Activated CD4-positive, alpha-beta memory T cell treated with anti-CD3 and anti-CD28 coated beads for 36 hours (primary cell): ENCODE measurements at places on chromosomes 5 and 9. TPM values are rescaled to one million over a fixed set of nuclear protein-coding genes. Genes with fewer than 3 reads are reported as not detected.
A peak's percentile ranks its signal among the peaks of the same experiment; 100 is the strongest.

GRCh38 chr5:80239680-80240367, 16.0 kb downstream of the SERINC5 start:
- H3K27me3 ChIP-seq = no peaks in the 10 kb centered on the region
- H3K4me3 ChIP-seq = peak overlapping the region; percentile 33
- no peak for DNase-seq

GRCh38 chr5:119343052-119343451, 12.8 kb upstream of the TNFAIP8 start:
- H3K4me3 ChIP-seq = no peak overlapping the region
- H3K27me3 ChIP-seq = no peaks in the 10 kb centered on the region
- H3K27ac ChIP-seq = peak overlapping the region; percentile 93
- no peak for DNase-seq
- peaks cover 95% of the 10 kb centered on the region for H3K4me1 ChIP-seq

Gene SPATA31E1
- total RNA-seq = not detected

- DNase-seq = no peak
- H3K4me3 ChIP-seq = no peak overlapping the region
- peaks cover 2% of the 10 kb centered on the region for H3K4me1 ChIP-seq
- H3K27me3 ChIP-seq = no peaks in the 10 kb centered on the region
Observed at GRCh38 chr9:99006511-99006910, 62.8 kb downstream of the COL15A1 start.

DNA sequence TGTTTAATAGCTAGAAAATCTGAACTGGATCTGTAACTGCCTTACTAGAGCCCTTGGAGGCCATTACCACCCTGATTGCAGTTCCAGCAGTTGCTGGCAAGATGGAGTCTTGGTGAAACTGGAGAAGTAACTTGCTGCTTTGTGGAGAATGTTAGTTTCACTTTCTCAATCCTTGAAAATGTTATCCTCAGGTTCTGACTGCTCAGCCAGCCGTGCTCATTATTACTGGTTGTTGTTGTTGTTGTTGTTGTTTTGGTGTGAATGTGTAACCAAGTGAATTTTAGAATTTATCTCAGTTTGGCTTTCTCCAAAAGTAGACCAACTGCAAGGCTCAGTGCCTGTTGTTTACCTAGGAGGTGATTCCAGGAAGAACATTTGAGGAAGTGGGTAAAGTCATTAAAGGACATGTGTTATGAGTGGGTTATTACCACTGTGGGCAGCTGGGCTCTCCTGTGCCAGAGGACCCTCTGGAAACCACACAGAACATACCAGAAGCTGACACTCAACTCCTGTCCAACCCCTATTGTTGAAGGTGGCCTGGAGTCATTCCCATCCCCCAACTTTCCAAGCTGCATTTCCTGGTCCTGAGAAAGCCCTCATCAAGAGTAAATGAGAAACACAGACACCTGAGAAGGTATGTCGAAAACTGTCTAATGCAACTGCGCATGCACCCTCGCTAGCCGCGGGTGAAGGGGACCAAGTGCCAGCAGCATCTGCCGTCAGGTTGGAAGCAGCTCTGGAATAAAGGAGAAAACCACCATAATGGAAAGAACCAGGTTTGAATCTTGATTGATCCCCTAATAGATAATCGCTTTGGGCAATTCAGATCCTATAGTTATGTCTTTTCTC, 111.6 kb downstream of the CMYA5 start:
- no peaks in the 10 kb centered on the region for H3K36me3 ChIP-seq
- peaks cover 13% of the 10 kb centered on the region for H3K4me1 ChIP-seq
- DNase-seq = no peak
- no peak overlapping the region for H3K4me3 ChIP-seq

- no peak overlapping the region for H3K27ac ChIP-seq
- H3K4me1 ChIP-seq = no peaks in the 10 kb centered on the region
- H3K36me3 ChIP-seq = no peaks in the 10 kb centered on the region
- peaks cover 1% of the 10 kb centered on the region for H3K27me3 ChIP-seq
Observed at GRCh38 chr9:6549106-6549800, 96.3 kb downstream of the GLDC start.

GRCh38 chr5:159163027-159163700, 46.2 kb downstream of the RNF145 start:
- H3K27me3 ChIP-seq = no peaks in the 10 kb centered on the region
- peak; percentile 24 for DNase-seq
- peak overlapping the region; percentile 66 for H3K27ac ChIP-seq
- H3K36me3 ChIP-seq = peaks cover 36% of the 10 kb centered on the region
- peaks cover 41% of the 10 kb centered on the region for H3K4me1 ChIP-seq

DNA sequence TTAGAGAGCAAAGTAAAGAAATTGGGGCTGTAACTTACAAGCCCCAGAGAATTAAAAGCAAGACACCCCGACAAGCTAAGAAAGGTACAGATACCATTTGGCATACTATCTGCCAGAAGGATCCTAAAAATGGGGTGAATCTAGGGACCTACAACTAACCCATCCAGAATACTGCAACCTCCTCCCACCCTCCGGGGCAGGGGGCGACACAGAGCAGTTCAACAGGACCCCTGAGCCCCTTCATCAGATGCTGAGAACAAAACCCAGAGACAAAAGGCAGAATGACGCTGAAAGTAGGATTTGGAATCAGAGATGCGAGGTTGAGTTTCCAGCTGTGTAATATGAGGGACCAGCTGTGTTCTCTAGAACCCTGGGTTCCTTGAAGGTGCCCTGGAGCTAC, 71.2 kb downstream of the EPB41L4B start:
- H3K27ac ChIP-seq = no peak overlapping the region
- no peaks in the 10 kb centered on the region for H3K36me3 ChIP-seq
- H3K4me3 ChIP-seq = no peak overlapping the region
- DNase-seq = no peak
- no peaks in the 10 kb centered on the region for H3K4me1 ChIP-seq

DNA sequence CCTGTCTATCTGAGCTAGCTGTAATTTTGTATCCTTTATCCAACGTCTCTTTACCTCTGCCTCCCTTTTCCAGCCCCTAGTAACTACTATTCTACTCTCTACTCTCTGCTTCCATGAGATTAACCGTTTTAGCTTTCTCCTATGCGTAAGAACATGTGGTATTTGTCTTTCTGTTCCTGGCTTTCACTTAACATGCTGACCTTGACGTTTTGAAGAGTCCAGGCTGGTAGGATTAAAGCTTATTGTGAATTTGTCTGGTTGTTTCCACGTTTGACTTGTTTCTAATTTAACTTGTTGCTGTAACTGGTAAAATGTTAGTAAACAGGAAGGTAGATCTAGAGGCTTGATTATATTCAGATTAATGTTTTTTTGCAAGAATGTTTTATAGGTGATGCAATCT, 385.3 kb downstream of the PSAT1 start:
- no peaks in the 10 kb centered on the region for H3K27me3 ChIP-seq
- no peak overlapping the region for H3K27ac ChIP-seq
- no peak overlapping the region for H3K4me3 ChIP-seq
- H3K4me1 ChIP-seq = no peaks in the 10 kb centered on the region

DNA sequence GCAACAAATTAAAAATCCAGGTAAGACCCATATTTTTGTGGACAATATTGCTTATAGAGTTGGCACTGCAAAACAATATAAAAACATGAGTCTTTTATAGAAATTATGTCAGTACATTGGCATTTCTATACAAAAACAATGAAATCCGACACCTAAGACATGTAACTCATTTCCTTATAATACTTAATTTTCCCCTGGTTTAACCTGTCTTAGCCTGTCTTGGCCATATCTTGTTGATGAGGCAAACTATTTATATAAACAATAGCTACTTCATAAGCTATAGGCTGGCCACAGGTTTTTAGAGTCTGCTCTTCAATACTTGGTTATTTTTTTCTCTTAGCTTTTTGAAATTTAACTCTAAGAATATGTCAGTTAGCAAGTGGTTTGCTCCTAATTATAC, 44.7 kb upstream of the IZUMO3 start:
- no peak overlapping the region for H3K27ac ChIP-seq
- H3K4me3 ChIP-seq = no peak overlapping the region
- no peaks in the 10 kb centered on the region for H3K36me3 ChIP-seq
- no peaks in the 10 kb centered on the region for H3K27me3 ChIP-seq
- H3K4me1 ChIP-seq = no peaks in the 10 kb centered on the region
- no peak for DNase-seq

Gene TLX3
- total RNA-seq = not detected

GRCh38 chr9:114084282-114085073, 6.4 kb upstream of the AMBP start:
- no peaks in the 10 kb centered on the region for H3K4me1 ChIP-seq
- no peaks in the 10 kb centered on the region for H3K36me3 ChIP-seq
- DNase-seq = no peak
- no peak overlapping the region for H3K4me3 ChIP-seq
- H3K27ac ChIP-seq = no peak overlapping the region

GRCh38 chr9:110880189-110880588, 158.1 kb downstream of the LPAR1 start:
- H3K27me3 ChIP-seq = no peaks in the 10 kb centered on the region
- H3K36me3 ChIP-seq = no peaks in the 10 kb centered on the region
- no peaks in the 10 kb centered on the region for H3K4me1 ChIP-seq
- H3K27ac ChIP-seq = no peak overlapping the region

DNA sequence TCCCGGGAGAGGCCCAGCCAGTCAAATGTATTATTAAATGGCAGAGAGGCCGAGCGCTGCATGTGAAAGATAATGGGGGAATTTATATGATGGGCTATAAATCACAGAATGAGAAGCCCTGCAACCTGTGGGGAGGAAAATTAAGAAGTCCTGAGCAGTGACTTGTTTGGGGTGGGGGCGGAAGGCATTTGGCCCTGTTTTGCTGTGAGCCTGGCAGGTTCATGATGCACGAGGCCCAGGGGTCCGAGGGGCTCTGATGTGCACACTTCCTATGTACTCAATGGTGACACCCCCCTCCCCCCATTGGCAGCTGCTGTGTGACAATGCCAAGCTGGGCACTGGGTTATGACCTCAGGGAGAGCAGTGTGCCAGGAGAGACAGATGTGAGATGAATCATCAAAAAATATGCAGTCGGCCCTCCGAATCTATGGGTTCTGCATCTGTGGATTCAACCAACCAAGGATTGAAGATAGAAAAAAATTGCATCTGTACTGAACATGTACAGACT, 13.7 kb upstream of the DAB2IP start:
- peaks cover 4% of the 10 kb centered on the region for H3K4me1 ChIP-seq
- no peak for DNase-seq
- H3K27me3 ChIP-seq = peaks cover 10% of the 10 kb centered on the region
- no peak overlapping the region for H3K27ac ChIP-seq
- H3K36me3 ChIP-seq = no peaks in the 10 kb centered on the region

Gene FABP6
- total RNA-seq = not detected

Gene PCDHA2
- total RNA-seq = not detected

Gene BHMT2
- total RNA-seq = not detected

Gene SLC12A7
- total RNA-seq = 10.1 TPM

DNA sequence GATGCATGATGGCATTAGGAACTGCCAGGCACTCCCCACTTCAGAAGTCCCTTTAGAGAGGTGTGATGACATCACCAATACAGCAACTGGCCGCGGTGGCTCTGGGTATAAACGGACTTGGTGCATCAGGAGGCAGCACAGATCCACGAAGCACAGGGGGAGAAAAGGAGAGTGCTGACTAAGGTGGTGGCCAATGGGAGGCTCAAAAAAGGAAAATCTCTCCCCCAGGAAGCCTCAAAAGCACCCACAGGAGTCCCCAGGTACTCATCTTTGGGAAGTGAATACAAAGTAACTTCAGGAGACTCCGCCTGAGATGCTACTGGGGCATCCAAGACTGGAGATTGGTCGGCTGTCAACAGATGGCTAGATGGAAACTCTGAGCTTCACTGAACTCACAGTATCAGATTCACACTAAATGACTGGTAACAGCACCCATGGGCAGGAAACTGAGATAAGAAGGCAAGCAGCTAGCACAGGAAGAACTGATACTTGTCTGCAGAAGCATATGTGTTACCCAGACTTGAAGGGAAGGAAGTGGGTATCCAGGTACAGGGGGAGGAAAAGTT, 7.6 kb downstream of the TTC39B start:
- no peaks in the 10 kb centered on the region for H3K27me3 ChIP-seq
- H3K4me1 ChIP-seq = peaks cover 67% of the 10 kb centered on the region
- peaks cover 25% of the 10 kb centered on the region for H3K36me3 ChIP-seq
- peak overlapping the region; percentile 97 for H3K27ac ChIP-seq

DNA sequence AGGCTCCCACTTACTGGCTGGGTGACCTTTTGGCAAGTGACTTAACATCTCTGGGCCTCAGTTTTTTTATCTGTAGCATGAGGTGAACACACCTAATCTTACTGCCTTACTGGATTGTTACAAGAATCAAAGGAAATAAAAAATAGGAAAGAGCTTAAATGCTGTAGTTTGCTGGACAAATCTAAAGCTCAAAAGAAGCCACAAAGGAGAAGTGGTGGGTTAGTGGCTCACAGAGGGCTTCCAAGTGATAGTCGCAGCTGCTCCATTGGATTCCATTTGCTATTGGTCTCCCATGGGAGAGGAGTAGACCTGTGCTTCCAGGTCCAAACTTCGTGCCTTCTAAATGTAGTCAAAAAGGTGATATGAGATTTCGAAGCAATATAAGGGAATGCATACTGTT, 123.6 kb downstream of the SEMA6A start:
- no peak for DNase-seq
- no peak overlapping the region for H3K27ac ChIP-seq

GRCh38 chr5:58855851-58856739, 273.2 kb downstream of the RAB3C start:
- peaks cover 5% of the 10 kb centered on the region for H3K4me1 ChIP-seq
- no peak overlapping the region for H3K4me3 ChIP-seq
- peaks cover 18% of the 10 kb centered on the region for H3K27me3 ChIP-seq
- no peaks in the 10 kb centered on the region for H3K36me3 ChIP-seq

DNA sequence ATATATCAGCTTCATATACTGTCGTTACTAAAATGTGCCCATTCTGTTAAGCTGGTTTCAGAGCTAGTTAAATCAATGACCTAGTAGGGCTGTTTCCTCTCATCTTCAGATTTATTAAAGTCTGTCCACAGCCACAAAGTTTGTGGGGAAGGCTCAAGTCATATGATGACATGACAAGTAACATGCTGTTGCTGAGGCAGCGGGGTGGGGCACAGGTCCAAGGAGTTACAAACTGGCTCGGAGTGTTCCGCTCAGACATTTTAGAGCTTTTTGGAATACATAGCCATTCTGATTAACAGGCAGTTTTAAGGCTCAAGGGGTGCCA, 2.7 kb upstream of the ANP32B start:
- no peaks in the 10 kb centered on the region for H3K36me3 ChIP-seq
- H3K4me1 ChIP-seq = peaks cover 17% of the 10 kb centered on the region
- DNase-seq = no peak

DNA sequence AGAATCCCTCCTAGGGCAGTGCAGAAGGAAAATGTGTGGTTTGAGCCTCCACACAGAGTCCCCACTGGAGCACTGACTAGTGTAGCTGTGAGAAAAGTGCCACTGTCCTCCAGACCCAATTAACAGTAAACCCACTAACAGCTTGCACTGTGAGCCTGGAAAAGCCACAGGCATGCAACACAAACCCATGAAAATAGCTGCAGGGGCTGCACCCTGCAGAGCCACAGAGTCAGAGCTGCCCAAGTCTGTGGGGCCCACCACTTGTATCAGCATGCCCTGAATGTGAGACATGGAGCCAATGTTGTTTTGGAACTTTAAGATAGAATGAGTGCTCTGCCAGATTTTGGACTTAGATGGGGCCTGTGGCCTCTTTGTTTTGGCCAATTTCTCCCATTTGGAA, 119.8 kb upstream of the CDH9 start:
- no peak overlapping the region for H3K4me3 ChIP-seq
- H3K27me3 ChIP-seq = no peaks in the 10 kb centered on the region
- no peaks in the 10 kb centered on the region for H3K4me1 ChIP-seq
